KBM-7 (cell line): ENCODE measurements at places on chromosomes 16 and 17.

DNA sequence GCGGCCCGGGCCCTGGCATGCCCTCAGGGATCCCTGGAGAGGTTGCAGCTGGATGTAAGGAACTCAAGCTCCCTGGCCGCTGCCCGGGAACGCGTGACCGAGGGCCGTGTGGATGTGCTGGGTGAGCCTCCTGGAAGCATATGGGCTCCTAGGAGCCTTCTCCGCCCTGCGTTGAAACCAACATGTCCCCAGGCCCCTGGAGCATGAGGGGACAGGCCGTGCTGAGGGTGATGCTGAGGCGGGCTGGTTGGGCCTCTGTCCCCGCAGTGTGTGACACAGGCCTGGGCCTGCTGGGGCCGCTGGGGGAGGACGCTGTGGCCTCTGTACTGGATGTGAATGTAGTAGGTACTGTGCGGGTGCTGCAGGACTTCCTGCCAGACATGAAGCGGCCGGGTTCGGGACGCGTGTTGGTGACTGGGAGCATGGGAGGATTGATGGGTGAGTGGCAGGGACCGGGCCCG lies 5.7 kb upstream of the HSD17B1 start:
- DNase-seq, result no peak

DNA sequence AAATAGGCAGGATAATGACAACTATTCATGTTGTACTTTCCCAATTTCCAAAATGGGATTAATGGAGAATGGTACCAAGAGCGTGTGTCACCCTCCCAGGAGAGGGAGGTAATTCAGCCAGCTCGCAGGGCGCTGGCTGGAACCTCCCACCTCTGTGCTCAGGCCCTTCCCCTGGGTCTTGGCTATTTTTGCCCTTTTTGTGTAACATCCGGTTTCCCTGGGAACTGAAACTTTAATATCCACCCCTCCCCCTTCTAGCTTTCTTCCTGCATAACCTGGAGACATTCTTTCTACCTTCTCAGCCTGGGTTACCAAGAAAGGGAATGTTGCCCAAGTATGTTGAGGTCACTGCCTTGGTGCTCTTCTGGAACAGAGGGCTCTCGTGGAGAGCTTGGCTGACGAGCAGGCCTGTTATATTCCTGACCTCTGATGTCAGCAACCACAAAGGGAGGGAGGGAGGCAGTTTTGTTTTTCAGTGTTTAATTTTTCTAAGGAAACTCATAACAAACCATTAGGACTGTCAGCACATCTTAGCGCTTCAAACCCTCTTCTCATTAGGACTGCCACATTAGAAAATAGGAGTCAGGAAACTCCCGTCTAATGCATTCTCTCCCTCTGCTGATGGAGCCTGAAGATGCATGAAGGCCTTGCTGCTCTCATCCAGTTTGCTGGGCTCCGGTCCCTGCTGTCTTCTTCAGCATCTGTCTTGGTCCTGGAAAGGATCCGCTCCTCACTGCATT lies 25.6 kb downstream of the ITGB3 start:
- peak; percentile 78 for DNase-seq

DNA sequence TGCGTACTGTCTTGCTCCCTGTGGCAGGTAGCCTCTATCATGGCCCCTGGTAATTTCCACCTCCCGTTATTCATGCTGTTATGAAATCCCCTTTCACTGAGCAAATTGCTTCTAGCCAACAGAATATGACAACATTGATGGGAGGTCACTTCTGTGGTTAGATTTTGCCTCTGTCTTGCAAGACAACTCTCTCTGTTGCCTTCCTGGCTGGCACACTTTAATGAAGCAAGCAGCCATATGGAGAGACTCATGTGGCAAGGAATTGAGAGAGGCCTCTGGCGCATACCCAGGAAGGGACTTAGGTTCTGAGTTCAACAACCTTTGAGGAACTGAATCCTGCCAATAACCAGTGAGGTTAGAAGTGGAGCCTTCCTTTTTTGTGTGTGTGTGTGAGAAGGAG lies 51.8 kb upstream of the GPRC5B start:
- no peak for DNase-seq

DNA sequence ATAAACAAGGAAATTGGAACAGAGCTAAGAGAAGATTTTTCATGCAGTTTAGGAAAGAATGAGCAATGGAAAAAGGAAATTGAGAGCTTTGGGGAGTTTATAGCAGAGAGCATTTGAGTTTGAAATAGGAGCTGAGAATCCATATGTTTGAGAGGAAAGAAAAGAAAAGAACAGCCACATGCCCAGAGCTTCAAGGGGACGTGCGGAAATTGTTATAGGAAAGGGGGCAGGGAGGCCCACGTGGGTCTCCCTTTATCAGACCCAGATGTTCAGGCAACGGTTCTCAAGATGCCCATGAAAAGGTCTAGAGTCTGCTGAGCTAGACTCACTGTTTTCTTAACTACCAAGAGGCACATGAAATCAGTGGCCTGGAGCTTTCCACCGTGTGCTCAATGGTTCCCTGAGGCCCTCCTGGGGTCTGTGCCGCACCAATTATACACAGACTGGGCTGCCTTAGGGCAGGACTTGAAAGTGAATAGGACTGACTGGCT lies 31.2 kb downstream of the CHD9 start:
- DNase-seq, result no peak

- no peak for DNase-seq
Measured at GRCh38 chr16:89841275-89841674, 13.0 kb downstream of the SPIRE2 start.

DNA sequence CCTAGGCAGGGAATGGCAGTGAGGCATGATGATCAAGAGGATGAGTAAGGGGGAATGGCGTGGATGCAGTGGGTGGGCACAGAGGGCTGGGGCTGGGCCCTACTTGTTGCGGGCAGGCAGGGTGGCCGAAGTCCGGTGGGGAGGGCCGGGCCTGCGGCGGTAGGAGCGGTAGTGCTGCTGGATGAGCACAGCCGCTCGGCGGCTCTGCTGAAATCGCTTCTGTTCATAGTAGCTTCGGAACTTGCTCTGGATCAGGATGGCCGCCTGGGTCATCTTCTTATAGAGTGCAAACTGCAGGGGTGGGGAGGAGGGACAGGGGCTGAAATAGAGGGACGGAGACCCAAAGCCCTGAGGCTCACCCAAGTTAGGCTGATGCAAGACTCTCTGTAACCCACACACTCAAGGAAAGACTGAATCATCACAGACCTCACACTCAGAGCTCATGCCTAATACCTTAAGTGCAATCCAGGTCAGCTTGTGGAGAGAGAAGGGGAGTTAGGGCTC lies 1.5 kb upstream of the SPAG7 start:
- no peak for DNase-seq

DNA sequence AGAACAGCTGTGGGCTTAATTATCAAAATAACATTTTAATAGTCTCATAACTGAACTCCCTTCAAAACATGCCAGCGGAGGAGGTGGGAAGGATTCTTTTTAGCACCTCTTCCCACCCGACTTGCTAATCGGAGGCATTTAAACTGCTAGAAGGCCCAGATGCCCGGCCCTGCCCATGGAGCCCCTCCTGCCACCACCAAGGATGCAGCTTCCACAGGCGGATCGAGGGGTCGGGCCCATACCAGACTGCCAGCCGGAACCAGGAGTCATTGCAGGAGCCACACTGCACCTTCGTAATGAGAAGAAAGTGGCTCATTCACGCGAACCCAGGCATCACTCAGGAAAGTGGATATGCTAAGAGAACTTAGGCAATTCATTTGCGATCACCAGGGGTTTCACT lies 201.2 kb downstream of the C16orf78 start:
- no peak for DNase-seq
